ENCODE measurements at places on chromosomes 11 and 22.

- peak; percentile 67 for DNase-seq
Measured at GRCh38 chr11:128764424-128765095, 70.7 kb downstream of the FLI1 start.

DNA sequence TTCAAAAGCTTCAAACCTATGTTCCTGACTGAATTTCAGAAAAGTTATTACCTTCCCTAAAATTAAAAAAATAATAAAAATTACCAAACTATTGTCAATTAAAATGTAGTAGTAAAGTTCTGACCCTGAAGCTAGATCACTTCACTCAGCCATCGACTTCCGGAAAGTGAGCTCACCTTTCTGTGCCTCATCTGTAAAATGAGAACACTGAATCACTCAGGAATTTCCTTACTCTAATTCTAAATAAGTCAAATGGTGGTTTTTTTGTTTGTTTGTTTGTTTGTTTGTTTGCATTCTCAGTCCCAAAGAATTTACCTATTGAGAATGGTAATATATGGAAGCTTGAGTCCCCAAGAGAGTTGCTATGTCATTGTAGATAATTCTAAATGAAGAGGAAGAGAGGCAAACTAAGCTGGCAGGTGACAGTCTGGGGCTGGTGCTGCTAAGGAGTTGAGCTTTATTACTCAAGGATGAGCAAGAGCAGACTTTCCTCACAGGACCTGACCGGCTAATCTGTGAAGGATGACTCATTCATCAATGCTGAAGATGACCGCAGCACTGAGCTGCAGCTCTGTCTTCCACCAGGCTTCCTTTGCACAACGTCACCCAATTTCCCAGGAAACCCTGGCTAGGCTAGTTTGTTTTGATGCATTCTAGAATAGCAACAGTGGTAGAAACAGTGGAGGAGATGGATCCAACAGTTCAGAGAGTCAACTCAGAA lies 248.8 kb downstream of the RAB38 start:
- DNase-seq, result no peak

DNA sequence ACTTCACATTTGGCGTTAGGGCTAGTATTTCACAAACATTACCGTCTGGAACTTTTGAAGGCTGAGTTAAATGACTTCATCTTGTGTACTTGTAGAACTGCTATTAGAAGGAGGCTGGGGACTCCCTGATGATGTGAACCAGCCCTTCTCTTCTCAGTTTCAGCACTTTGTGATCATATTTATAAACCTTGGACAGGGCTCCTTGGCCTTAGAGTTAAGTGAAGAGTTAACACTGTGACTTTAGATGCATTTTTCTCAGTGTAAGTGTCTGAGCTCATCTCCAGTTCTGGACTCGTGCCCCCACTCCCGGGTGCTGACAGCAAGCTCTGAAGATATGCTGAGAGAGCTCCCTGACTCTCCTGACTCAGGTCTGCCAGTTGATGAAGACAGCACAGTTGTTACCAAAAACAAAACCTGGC lies 8.4 kb downstream of the MIAT start:
- DNase-seq, result no peak

GRCh38 chr11:29395555-29396072 lies 621.2 kb downstream of the KCNA4 start:
- no peak for DNase-seq

DNA sequence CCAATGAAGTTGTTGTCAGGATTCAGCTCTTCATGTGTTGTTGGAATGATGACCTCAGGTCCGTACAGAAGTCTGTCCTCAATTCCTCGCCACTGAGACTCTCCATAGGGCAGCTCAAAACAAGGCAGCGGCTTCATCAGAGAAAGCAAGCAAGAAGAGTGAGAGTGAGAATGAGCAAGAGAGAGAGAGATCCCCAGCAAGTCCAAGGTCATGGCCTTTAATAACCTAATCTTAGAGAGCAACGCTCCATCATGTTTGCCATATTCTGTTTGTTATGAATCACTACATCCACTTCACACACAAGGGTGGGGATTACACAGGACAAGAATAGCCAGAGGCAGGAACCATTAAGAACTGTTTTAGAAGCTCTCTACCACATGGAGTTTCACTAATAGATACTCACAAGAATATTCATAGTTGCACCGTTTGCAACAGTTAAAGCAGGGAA lies 23.3 kb upstream of the MMP7 start:
- DNase-seq, result no peak

- DNase-seq, result no peak
Measured at GRCh38 chr22:39362932-39363331, 13.1 kb downstream of the SYNGR1 start.

DNA sequence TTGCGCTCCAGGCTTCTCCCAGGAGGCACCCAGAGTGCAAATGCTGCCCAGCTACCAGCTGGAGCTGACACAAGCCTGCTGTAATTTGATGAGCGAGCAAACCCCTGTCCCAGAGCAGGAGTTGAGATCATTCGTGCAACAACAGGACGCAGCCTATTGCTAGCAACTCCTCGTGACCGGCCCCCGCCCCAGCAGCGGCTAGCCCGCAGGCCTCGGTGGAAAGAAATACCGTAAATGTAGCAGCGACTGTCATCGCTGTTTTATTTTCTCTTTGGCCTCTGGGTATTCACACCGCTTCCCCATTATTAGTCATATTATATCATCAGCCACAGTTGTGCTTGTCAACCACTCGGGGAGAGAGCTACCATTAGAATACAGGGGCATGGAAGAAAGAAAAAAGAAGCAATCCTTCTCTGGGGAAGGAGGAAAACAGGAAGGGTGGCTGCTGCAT lies 59.2 kb upstream of the ATXN10 start:
- peak; percentile 31 for DNase-seq

GRCh38 chr11:67269401-67270255 lies 3.4 kb downstream of the GRK2 start:
- DNase-seq, result no peak

- DNase-seq, result no peak
Measured at GRCh38 chr11:117605331-117605730, 191.7 kb downstream of the DSCAML1 start.

GRCh38 chr11:118084247-118084646 lies 2.5 kb downstream of the SMIM35 start:
- no peak for DNase-seq

GRCh38 chr22:47203554-47203991 lies 441.1 kb downstream of the TBC1D22A start:
- no peak for DNase-seq

DNA sequence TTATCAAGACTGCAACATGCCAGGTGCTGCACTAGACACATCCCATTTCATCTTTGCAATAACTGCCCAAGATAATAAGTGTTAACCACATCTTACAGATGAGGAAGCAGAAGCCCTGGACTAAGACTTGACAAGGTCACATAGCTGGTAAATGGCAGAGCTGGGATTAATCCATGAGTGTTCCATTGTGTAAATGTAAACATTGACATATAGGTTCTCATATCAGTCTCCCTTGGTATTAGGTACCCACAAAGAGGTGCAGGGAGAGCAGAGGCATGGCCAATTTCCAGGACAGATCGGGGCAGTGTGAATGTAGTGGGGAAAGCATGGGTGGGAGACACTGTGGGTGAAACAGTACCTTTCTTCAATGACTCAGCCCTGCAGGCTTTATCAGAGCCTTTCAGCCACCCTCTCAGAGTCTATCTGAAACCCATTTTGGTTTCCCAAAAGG lies 17.9 kb downstream of the MICAL2 start:
- DNase-seq, result no peak

DNA sequence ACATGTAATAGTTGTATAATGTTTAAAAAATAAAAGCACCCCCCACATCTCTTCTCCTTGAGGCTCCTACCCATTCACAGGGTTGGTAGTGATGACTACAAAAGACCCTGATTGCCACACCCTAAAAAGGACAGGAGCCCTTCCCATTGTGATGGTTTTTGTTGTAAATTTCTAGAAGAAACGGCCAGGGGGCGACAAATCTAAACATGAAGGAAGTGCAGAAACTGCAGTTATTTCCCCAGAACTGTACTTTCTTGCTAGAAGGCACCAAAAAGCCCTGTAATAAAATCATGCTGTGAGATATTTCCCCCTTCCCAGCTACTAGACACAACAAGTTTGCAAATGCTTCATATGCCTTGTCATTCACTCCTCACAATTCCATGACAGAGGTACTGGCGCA lies 10.8 kb downstream of the PRR5L start:
- no peak for DNase-seq

DNA sequence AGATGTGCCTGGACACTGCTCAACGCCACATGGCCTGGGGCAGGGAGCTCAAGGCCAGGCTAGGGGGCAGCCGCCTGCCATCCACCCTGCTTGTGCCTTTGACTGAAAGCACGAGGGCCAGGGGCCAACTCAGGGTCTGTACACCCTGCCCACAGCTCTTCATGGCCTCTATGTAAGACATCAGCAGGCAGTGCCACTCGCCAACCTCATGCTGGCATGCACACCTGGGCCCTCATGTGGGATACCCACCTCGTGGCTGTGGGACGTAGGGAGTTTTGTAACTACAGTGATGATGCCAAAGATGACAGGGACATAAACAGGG lies 25.6 kb downstream of the TBX1 start:
- DNase-seq, result no peak
